ENCODE measurements at places on chromosomes 13 and 19. TPM values are rescaled to one million over a fixed set of nuclear protein-coding genes. Genes with fewer than 3 reads are reported as not detected.

- peaks cover 9% of the 10 kb centered on the region for H3K4me1 ChIP-seq
- H3K4me3 ChIP-seq: no peak overlapping the region
- H3K27me3 ChIP-seq: no peaks in the 10 kb centered on the region
- DNase-seq: no peak
- H3K36me3 ChIP-seq: peaks cover 46% of the 10 kb centered on the region
Measured at GRCh38 chr13:49560270-49561061, 24.9 kb downstream of the RCBTB1 start.

GRCh38 chr19:51173681-51174080, 31.6 kb downstream of the SIGLEC7 start:
- H3K36me3 ChIP-seq: no peaks in the 10 kb centered on the region
- no peak overlapping the region for H3K27ac ChIP-seq
- peaks cover 6% of the 10 kb centered on the region for H3K4me1 ChIP-seq
- H3K27me3 ChIP-seq: peaks cover 14% of the 10 kb centered on the region
- H3K4me3 ChIP-seq: no peak overlapping the region

GRCh38 chr19:2261438-2262172, 5.4 kb upstream of the JSRP1 start:
- H3K27me3 ChIP-seq: no peaks in the 10 kb centered on the region
- peak; percentile 61 for DNase-seq
- peaks cover 39% of the 10 kb centered on the region for H3K4me1 ChIP-seq
- no peak overlapping the region for H3K4me3 ChIP-seq
- H3K27ac ChIP-seq: peak overlapping the region; percentile 71

DNA sequence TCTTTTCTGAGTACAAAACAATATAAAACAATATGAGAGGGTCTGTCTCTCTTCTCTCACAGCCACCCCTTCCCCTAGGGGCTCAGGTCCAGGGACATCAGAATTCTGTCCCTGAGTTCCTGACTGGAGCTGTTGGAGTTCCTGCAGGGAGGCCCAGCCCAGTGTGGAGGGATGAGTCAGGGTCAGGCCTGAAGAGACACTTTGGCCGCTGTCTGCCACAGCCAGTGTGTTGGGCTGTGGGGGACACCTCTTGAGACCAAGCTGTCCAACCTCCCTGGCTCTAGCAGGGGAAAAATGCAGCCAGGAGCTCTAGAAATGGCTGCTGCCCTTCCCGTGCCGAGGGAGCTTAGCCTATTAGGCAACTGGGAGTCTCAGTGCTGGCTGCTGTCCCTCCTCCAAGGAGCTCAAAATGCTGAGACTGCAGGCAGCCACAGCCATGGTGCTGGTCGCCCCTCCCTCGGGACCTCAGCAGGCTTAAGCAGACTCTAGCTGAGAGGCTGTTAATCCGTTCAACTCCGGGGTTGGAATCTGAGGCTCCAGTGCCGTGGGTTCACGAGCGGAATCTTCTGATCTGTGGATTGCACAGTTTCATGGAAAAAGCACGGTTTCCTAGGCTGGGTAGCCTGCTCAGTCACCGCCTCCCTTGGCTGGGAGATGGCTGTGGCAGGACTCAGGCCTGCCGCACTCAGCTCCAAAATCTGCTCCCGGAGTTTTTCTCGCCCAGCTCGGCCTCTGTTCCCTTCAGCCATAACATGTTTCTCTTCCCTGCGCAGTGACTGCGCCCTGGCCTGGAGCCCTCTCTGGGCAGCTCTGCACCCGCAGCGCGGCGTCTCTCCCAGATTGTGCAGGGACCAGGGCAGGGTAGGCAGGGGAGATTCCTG, 3.8 kb upstream of the ZNF626 start:
- no peak for DNase-seq
- H3K27ac ChIP-seq: no peak overlapping the region
- peaks cover 21% of the 10 kb centered on the region for H3K4me1 ChIP-seq
- no peak overlapping the region for H3K4me3 ChIP-seq
- H3K36me3 ChIP-seq: peaks cover 37% of the 10 kb centered on the region

Gene EPN1
- total RNA-seq: 50.8 TPM

GRCh38 chr19:37813340-37813739, 34.0 kb upstream of the ZNF573 start:
- peaks cover 5% of the 10 kb centered on the region for H3K36me3 ChIP-seq
- DNase-seq: no peak
- peaks cover 5% of the 10 kb centered on the region for H3K27me3 ChIP-seq
- no peak overlapping the region for H3K27ac ChIP-seq
- no peak overlapping the region for H3K4me3 ChIP-seq
- H3K4me1 ChIP-seq: peaks cover 9% of the 10 kb centered on the region

GRCh38 chr13:22162889-22163288, 492.0 kb downstream of the FGF9 start:
- H3K36me3 ChIP-seq: no peaks in the 10 kb centered on the region
- peaks cover 16% of the 10 kb centered on the region for H3K4me1 ChIP-seq
- H3K27ac ChIP-seq: no peak overlapping the region
- no peak for DNase-seq

Gene PNMA8B
- total RNA-seq: 0.06 TPM

- H3K4me3 ChIP-seq: no peak overlapping the region
- no peak overlapping the region for H3K27ac ChIP-seq
- no peak for DNase-seq
- H3K36me3 ChIP-seq: peaks cover 33% of the 10 kb centered on the region
Measured at GRCh38 chr13:41751734-41752445, 209.0 kb downstream of the VWA8 start.

DNA sequence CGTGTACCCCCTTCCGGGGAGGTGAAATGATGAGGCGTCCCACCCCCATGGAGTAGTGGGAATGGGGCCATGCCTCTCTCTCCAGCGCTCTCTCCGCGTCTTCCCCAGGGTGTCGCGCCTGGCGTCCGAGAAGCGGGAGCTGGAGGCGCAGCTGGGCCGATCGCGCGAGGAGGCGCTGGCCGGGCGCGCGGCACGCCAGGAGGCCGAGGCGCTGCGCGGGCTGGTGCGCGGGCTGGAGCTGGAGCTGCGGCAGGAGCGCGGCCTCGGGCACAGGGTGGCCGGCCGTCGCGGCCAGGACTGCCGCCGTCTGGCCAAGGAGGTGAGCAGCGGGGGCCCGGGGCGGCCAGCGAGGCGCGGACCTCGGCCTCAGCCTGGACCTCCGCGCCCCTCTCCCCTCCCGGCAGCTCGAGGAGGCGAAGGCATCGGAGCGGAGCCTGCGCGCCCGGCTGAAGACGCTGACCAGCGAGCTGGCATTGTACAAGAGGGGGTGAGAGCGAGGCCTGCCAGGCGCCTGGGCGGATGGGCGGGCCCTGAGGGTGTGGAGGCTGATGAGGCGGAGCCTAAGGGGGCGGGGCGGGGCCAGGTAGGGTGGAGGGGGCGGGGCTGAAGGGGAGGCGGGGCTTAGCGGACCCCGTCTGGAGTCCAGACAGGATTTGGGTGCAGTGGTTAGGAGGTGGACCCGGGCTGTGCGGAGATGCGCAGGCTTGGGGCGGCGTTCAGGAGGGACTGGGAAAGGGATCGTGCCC, 7.7 kb downstream of the PGLYRP1 start:
- peak; percentile 63 for DNase-seq
- H3K27ac ChIP-seq: no peak overlapping the region
- peaks cover 17% of the 10 kb centered on the region for H3K36me3 ChIP-seq
- H3K4me1 ChIP-seq: peaks cover 18% of the 10 kb centered on the region
- peak overlapping the region; percentile 46 for H3K4me3 ChIP-seq

DNA sequence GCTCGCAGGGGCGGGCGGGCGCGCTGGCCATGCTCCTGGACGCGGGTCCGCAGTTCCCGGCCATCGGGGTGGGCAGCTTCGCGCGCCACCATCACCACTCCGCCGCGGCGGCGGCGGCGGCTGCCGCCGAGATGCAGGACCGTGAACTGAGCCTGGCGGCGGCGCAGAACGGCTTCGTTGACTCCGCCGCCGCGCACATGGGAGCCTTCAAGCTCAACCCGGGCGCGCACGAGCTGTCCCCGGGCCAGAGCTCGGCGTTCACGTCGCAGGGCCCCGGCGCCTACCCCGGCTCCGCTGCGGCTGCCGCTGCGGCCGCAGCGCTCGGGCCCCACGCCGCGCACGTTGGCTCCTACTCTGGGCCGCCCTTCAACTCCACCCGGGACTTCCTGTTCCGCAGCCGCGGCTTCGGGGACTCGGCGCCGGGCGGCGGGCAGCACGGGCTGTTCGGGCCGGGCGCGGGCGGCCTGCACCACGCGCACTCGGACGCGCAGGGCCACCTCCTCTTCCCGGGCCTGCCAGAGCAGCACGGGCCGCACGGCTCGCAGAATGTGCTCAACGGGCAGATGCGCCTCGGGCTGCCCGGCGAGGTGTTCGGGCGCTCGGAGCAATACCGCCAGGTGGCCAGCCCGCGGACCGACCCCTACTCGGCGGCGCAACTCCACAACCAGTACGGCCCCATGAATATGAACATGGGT, 599 bp downstream of the ZIC2 start:
- H3K27me3 ChIP-seq: peaks cover 63% of the 10 kb centered on the region
- DNase-seq: no peak
- peaks cover 6% of the 10 kb centered on the region for H3K36me3 ChIP-seq
- peaks cover 26% of the 10 kb centered on the region for H3K4me1 ChIP-seq
- H3K27ac ChIP-seq: peak overlapping the region; percentile 62

GRCh38 chr19:46216612-46217011, 12.9 kb upstream of the IGFL1 start:
- no peak overlapping the region for H3K27ac ChIP-seq
- H3K4me1 ChIP-seq: no peaks in the 10 kb centered on the region
- no peak overlapping the region for H3K4me3 ChIP-seq
- no peak for DNase-seq
- H3K27me3 ChIP-seq: peaks cover 4% of the 10 kb centered on the region

DNA sequence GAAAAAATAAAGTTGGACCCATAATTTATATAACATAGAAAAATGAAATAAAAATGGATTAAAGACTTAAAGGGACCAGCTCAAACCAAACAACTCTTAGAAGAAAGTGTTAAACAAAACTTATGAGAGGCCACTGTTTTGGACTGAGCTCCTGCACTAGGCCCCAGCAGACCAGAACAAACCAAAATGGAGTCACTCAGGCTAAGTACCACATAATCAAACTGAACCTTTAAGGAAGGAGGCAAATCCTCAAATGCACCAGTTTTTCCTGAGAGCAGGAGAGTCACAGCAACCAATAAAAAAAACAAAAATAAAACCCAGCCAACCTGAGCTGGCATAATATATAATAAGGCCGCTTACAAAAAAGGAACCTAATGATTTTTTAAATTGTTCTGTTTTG, 10.3 kb upstream of the OR10H1 start:
- H3K27me3 ChIP-seq: peaks cover 4% of the 10 kb centered on the region
- DNase-seq: no peak
- no peak overlapping the region for H3K27ac ChIP-seq
- H3K4me1 ChIP-seq: no peaks in the 10 kb centered on the region
- no peaks in the 10 kb centered on the region for H3K36me3 ChIP-seq

DNA sequence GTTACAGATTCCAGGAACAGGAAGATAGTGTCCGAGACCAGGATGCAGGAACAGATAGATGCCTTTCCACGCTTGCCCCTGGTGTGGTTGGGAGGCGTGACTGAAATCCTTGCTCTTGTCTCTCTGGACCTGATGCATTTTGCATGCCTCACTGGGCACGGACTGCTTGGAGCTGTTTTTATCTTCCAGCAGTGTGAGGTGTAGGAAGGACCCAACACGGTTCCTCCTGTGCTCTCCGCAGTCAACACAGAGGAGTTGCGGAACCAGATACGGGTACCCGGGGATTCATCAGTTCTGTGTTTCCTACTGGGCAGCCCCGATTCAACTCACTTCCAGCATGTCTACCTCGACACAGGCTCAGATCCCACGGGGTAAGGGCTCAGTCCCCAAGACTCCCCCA, 6.5 kb downstream of the DOT1L start:
- no peak overlapping the region for H3K4me3 ChIP-seq
- peaks cover 58% of the 10 kb centered on the region for H3K4me1 ChIP-seq
- no peak overlapping the region for H3K27ac ChIP-seq
- no peak for DNase-seq
- peaks cover 2% of the 10 kb centered on the region for H3K36me3 ChIP-seq
- H3K27me3 ChIP-seq: no peaks in the 10 kb centered on the region

- H3K36me3 ChIP-seq: peaks cover 4% of the 10 kb centered on the region
- H3K4me3 ChIP-seq: no peak overlapping the region
- no peak overlapping the region for H3K27ac ChIP-seq
- H3K27me3 ChIP-seq: peaks cover 24% of the 10 kb centered on the region
- H3K4me1 ChIP-seq: peaks cover 32% of the 10 kb centered on the region
Measured at GRCh38 chr19:11384778-11385129, 640 bp upstream of the EPOR start.

Gene CEACAM6
- total RNA-seq: not detected

GRCh38 chr19:48987323-48987722, 5.8 kb downstream of the GYS1 start:
- no peak for DNase-seq
- peaks cover 15% of the 10 kb centered on the region for H3K4me1 ChIP-seq
- peaks cover 33% of the 10 kb centered on the region for H3K36me3 ChIP-seq
- no peak overlapping the region for H3K27ac ChIP-seq
- H3K27me3 ChIP-seq: no peaks in the 10 kb centered on the region

Gene PSG2
- not detected for total RNA-seq

All from activated CD4-positive, alpha-beta T cell treated with anti-CD3 and anti-CD28 coated beads, Interleukin-2, amount 10 ng/mL, durations not matched to agents 7 days and 5 days (primary cell).